Stimulated activated effector memory CD8-positive, alpha-beta T cell treated with anti-CD3 and anti-CD28 coated beads, Interleukin-12 subunit alpha, Interleukin-12 subunit beta, amount 100 ng/mL, for 72 hours (primary cell): ENCODE measurements at places on chromosomes 1 and 21.

DNA sequence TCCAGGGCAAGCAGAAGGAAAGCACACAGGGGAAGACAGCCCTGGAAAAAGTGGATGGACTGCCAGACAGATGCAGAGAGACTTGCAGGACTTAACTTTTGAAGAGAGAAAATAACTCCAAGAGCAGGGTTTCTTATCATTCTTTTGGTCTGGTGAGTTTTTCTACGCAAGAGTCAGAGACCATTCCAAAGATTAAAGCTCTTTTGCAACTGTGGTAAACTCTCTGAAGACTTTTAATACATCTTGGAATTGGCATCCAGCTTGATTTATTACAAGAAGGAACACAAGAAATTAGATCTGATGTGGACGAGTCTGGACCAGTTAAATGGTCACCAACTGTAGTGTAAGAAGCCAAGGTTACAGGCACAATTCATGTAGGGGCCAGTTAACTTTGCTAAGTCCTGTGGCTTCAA is 153.4 kb downstream of the SIPA1L2 start:
- DNase-seq: no peak

- DNase-seq: no peak
Measured at GRCh38 chr1:70987497-70987896, 60.1 kb downstream of the PTGER3 start.

GRCh38 chr1:243587823-243588560 is 262.1 kb downstream of the AKT3 start:
- no peak for DNase-seq

GRCh38 chr1:189597083-189597482 is 880.6 kb downstream of the BRINP3 start:
- DNase-seq: no peak

- no peak for DNase-seq
Measured at GRCh38 chr1:93888900-93889299, 9.9 kb upstream of the DNTTIP2 start.

- DNase-seq: no peak
Measured at GRCh38 chr1:98147280-98147679, 226.4 kb upstream of the DPYD start.

GRCh38 chr1:53140451-53140850 is 2.0 kb downstream of the SLC1A7 start:
- no peak for DNase-seq

DNA sequence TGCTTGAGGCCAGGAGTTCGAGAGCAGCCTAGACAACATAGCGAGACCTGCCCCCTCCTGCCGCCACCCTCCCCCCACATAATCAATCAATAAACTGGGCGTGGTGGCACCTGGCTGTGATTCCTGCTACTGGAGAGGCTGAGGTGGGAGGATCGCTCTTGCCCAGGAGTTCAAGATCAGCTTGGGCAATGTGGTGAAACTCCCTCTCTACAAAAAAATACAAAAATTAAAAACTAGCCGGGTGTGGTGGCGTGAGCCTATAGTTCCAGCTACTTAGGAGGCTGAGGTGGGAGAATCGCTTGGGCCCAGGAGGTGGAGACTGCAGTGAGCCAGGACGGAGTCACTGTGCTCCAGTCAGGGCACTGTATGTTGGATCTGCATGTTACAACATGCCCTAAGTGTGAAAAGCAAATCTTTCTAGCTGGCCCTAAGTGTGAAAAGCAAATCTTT is 7.0 kb upstream of the MDM4 start:
- no peak for DNase-seq

GRCh38 chr1:150561254-150561973 is 12.2 kb downstream of the ADAMTSL4 start:
- DNase-seq: peak; percentile 42

- no peak for DNase-seq
Measured at GRCh38 chr21:42654179-42654912, 925 bp downstream of the PDE9A start.

- no peak for DNase-seq
Measured at GRCh38 chr1:81330521-81330920, 470.2 kb upstream of the ADGRL2 start.

DNA sequence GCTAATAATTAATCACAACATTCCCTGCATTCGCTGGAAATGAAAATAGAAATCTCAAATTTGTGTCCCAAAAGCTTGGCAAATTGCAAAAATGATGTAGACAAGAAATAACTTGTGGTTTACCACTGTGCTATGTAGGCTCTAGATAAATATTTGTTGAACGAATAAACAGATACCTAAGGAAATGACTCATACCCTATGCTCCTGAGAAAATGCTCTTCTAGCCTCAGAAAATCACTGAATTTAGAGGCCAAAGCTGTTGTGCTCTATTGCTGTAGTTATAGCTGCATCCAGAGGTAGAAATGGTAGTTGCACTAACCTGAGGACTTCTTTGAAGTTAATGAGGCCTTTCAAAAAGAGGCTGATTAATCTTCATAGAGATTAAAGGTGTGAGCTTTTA is 142.0 kb upstream of the ZNHIT6 start:
- DNase-seq: no peak

DNA sequence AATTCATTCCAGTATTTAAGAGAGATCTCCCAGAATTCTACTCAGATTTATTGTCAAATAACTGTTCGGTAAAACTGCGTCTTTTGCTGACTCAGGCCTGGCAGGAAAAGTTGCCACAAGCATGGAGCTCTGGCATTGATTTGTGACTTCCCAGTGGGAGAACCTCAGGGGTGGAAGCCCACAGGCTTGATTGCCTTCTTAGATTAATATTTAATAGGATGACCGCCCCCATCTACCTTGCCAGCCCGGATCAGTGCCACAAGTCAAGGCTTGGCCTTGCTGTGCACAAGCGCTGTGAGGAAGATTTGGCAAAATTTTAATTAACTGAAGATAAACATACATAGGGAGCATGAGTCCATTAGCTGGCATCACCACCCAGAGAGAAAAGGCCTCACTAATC is 93.5 kb downstream of the LRIG2 start:
- no peak for DNase-seq

- no peak for DNase-seq
Measured at GRCh38 chr1:230792691-230793462, 45.7 kb downstream of the CAPN9 start.

DNA sequence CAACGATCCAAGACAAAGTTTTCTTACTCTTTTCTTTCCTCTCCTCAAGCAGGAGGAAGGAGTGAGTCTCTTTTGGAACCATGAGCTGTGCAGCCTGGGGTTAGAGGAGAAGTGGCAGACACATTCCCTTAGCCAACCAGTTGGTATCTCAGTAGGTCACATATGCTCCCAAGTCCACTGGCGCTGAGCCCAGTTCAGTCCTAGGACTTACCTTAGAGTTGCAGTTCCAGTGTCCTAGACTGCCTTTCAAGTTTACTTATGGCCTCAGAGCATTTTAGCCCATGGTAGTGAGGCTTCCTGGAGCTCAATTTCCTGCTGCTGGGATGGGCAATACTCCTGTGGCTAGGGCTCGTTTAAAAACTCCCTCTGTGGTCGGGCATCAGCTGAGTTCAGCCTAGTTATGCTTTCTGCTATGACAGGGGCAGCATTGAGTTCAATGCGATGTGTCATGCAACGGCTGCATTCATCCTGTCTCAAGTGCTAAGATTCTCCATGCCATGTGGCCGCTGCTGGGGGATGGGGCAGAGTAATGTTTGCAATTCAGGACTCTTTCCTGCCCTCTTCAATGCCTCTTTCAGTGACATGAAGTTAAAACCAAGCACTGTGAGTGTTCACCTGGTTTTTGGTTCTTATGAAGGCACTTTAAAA is 103.8 kb downstream of the LRRC7 start:
- no peak for DNase-seq

DNA sequence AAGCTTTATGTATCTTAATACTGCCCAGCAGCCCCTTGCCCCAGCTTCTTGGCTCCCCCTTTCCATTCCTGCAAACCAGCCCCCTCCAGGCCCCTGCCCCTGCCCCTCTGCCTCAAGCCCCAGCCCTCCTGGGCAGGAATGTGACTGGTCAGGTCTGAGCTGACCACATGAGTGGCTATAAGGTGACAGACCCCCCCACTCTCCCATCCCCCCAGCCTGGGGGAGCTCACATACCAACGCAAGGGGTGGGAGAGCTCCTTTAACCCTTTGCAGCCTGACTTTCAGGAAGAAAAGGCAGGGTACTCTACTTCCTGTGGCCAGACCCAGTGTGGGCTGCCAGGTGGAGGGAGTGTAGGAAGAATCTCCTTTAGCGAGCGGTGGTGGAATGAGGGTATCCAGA is 33.2 kb downstream of the AHDC1 start:
- no peak for DNase-seq

GRCh38 chr1:118254491-118255425 is 69.7 kb upstream of the SPAG17 start:
- DNase-seq: no peak

- DNase-seq: no peak
Measured at GRCh38 chr1:5718831-5719632, 273.2 kb downstream of the NPHP4 start.

GRCh38 chr1:207897188-207897587 is 13.7 kb downstream of the CD34 start:
- DNase-seq: no peak

DNA sequence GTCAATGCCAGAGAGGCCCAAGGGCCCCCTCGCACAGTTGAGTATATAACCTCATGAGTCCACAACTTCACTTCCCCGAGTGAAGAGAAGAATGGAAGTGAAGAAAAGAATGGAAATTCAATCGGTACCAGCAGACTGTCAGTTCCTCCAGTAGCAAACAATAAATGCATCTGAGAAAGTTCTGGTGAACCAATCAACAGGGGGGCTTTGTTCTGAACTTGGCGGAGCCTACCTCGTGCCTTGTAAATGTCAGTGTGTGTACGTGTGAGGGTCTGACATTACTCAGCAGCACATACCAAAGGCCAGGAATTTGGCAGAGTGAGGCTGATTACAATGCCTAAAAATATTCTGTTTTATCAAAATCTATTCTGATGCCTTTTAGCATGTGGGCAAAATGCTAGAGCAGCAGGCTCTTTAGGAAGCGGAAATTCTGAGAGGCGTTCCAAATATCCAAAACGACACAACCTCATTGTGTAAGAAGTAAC is 238.5 kb downstream of the LTN1 start:
- no peak for DNase-seq

DNA sequence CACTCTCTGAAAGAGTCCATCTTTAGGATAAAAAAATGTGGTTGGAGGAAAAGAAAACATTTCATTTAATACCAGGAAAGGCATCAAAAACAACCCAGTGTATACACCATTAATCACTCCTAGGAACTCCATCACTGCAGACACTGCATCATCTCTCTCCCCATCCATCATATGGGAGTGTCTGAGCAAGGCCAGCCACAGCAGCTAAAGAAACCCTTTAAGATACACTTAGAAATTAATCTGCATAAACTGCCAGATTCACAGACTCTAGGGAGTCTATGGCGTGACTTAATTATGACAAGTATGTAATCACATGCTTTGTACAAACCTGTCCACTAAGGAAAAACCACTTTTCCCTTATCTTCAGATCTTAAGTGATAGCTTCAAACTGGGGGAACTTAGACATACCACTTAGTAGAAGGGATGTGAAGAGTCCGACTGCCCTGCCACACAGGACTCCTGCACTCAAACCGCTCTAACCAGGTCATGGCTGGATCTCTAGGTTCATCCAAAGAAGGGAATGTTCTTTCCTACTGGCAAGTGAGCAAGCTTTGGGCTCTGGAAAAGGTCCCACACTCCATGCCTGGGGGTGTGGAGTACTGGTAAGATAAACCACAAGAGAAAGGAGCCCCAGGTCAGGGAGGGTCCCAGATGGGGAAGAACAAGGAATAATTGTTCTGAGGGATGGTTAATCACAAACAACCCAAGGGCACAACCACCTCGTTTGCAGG is 61.0 kb upstream of the C8B start:
- no peak for DNase-seq

DNA sequence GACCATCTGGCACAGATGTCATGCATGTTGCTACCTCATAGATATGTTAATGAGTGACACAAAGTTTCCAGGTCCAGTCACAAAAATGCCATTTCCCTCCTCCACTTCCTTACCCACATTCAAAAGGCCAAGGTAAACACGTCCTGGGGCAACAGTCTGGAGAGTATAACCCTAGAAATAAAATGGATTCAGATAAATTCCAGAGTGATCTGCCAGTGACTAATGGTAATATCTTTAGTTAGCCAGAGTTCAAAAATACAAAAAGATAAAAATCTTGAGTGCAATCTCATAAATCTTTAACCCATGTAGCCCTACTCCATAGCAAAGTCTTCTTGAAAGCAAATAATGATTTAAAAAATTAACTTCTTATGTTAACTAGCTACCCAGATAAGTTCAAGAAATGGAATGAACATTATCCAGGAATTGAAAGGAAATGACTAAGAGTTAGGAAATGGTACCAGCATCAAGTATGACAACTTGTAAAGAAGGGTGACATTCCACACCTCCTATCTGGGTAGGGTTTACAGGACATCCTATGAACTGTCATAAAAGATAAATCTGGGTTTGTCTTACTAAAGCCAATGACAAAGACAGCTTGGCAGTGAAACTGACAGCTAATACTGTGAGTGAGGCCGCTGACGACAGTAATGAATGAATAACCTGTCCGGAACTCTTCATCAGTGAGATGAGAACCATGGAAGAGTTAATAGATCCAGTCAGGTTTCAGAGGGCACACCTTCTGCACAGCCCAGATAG is 18.1 kb downstream of the RGS2 start:
- DNase-seq: no peak

DNA sequence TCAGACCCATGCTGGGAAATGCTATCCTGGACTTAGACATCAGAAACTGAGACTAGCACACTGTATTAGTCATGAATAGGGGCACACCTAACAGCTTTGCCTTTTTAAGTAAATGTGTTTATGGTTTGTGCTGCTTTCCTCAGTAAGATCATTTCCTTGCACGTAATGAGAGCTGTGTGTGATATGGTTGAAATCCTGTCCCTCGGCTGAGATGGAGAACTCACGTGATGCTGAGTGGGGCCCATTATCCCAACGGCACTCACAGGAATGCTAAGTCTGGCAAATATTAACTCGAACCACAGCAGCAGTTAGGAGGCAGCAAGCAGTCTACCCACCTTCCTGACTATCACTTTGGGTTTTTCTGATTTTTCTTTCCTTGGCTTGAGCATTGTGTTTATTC is 38.2 kb downstream of the BCL9 start:
- DNase-seq: no peak

- no peak for DNase-seq
Measured at GRCh38 chr1:102640872-102641271, 467.4 kb downstream of the COL11A1 start.

- no peak for DNase-seq
Measured at GRCh38 chr1:18452550-18452949, 28.2 kb upstream of the KLHDC7A start.

GRCh38 chr1:50378770-50379169 is 44.5 kb downstream of the DMRTA2 start:
- DNase-seq: no peak

DNA sequence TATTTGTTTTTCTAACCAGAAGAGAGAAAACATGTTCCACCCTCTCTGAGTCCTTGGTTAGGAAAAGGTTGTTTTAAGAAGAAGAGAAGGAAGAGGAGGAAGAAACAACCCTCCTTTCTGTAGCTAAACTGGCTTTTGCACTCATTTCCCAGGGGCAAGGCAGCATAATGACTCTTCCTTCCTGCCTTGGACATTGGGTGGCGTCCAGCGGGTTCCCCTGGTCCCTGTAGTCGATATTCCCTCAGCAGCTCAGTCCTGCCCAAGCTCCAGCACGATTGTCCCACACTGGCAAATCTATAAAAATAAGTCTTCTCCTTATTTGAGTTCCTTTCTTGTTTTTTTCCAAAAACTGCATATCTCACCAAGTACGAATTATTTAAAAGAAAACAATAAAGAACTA is 81.2 kb downstream of the TEX35 start:
- no peak for DNase-seq

- no peak for DNase-seq
Measured at GRCh38 chr1:246669659-246670058, 54.5 kb upstream of the SCCPDH start.
